Epithelial cell of prostate (primary cell): ENCODE measurements at places on chromosomes 2 and 18.
A peak's percentile ranks its signal among the peaks of the same experiment; 100 is the strongest.

DNA sequence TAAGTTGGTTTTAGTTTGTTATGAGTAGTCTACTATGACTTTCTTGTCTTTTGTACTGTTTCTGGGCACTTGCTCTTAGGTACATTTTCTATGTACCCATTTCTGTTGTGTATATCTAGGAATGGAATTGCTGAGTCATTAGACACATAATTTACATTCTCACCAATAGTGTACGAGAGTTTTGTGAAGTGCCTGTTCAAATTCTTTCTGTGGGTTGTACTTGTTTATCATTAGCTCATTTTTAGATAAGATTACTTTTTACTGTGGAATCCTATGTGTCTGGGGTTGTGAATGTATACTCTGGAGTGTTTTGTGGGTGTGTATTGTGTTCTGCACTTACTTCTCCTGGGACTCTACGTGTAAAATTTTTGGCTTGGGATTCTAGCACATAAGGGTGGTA, 36.6 kb upstream of the CD28 start:
- no peak for DNase-seq

DNA sequence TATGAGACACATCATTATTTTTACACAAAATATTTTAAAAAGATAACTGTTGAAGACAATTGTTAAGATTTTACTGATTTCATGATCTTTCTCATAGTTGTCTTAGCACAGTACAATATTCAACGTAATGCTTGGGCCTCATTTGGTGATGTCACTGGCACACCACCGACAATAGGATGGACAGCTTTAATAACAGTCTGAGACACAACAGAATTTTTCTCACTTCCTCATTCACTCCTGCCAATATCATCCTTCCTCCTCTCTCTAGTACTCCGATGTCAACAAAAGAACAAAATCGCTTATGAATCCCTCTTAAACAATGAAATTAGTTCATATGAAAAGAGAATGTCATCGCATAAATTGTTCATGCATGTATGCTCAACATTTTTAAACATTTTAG, 461.9 kb upstream of the CDH7 start:
- no peak for DNase-seq

GRCh38 chr2:236749346-236749745, 179.7 kb downstream of the ACKR3 start:
- DNase-seq, result no peak

GRCh38 chr18:70280007-70280925, 8.6 kb upstream of the SOCS6 start:
- peak; percentile 46 for DNase-seq
